ENCODE measurements at places on chromosomes 2 and 18.

- DNase-seq, result no peak
These were observed 584 bp downstream of the C2orf72 start for GRCh38 chr2:231037731-231038482.

- no peak for DNase-seq
These were observed 9.1 kb upstream of the AP1S3 start for GRCh38 chr2:223846515-223846914.

DNA sequence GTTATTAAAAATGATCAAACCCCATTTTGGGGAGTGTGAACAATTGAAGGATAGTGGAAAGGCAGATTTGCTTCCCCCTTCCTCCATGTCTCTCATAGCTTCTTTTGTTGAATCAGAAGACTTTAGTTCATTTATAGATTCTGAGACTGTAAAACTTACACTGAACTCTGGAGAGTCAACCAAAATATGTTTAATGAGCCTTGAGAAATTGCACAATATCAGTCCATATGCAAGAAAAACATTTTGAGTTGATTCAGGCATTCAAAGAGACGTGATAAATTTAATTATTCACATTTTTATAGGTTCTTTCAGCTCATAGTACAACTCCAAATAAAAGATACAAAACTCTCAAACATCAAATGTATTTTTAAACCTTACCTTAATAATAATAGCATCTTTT lies 354.4 kb upstream of the SPRED2 start:
- DNase-seq, result no peak

GRCh38 chr18:32701313-32701712 lies 71.5 kb downstream of the KLHL14 start:
- DNase-seq, result no peak

Measured in cerebellar cortex (tissue), 1 donor.